Activated naive CD4-positive, alpha-beta T cell (primary cell): ENCODE measurements at places on chromosomes 1 and 21.

DNA sequence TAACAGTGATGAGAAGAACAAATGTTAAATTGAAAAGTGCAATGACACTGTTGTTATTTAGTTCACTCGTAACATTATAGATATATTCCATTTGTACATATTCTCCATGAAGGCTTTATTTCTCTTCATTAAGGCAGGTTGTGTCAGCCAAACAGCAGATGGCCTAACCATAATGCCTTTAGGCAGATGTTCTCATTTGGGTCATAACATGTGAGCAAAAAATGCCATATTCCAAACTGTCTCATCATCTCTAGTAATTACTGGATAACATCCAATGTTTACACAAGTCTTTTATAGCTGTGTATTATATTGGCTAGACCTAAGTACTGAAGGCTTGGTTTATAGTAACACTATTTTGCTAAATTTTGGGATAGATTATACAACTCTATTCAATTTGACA lies 87.2 kb upstream of the CHODL start:
- no peak for DNase-seq

GRCh38 chr21:35683664-35684304 lies 376.5 kb downstream of the SETD4 start:
- DNase-seq, result no peak

GRCh38 chr1:203888807-203889251 lies 27.4 kb downstream of the SNRPE start:
- no peak for DNase-seq

- DNase-seq, result no peak
Observed at GRCh38 chr1:97743129-97743528, 177.7 kb downstream of the DPYD start.

DNA sequence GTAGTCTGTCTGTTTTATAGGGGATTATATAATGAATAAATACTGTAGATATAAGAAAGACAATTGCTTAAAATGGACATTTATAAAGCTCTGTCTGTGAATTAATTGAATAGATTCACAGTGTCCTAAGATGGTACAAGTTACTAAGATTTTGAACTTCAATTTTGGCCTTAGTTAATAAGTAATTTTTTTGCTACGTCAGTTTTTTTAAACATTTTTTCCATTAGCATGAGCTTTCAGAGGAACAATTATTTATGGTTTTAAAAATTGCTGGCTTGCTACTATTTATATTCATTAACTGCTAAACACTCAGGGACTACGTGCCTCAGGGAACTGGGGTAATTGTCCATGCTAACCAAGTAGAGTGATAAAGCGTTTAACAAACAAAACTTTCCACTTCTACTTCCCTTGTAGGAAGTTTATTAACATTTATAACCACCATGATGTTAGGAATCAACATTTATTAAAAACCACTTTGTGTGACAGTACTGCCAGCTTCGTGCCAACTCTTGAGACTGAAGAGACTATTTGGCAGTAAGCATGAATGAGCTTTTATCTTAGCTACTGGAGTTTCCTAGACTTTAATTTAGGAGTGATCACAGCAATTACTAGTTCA lies 65.4 kb upstream of the PTGS2 start:
- no peak for DNase-seq

DNA sequence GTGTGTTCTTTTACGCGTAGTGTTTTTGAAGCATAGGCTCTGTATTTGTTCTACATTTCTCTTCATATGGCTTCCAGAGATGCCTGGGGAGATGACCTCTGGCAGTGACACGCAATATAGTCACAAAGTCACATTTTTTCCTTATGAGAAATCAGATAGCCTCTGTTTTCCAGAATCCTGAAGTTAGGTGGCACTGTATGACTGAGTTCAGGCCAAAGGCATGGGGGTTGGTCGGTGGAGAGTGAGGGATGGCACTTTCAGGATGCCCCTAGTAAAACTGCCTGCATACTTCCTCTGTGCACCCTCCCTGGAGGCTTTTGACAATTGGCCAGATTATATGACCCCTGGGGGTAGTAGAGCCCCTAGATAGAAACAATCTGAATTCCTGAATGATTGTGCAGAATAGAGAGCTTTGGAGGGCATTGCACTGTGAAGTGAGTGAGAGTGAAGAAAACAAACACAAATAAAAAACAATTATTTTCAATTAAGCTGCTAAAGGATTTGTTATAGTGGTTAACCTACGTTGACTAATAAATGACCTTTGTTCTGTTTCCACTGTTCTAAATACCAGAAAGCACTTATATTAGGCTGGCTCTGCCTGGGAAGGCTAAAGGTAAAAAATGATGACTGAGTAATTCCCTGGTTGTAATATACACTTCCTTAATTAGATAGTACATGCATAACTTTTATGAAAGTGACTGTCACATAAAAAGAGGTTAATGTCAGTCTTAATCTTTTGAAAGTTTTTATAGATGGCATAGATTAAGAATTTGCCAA lies 1660.8 kb downstream of the PLA2G4A start:
- DNase-seq, result no peak

DNA sequence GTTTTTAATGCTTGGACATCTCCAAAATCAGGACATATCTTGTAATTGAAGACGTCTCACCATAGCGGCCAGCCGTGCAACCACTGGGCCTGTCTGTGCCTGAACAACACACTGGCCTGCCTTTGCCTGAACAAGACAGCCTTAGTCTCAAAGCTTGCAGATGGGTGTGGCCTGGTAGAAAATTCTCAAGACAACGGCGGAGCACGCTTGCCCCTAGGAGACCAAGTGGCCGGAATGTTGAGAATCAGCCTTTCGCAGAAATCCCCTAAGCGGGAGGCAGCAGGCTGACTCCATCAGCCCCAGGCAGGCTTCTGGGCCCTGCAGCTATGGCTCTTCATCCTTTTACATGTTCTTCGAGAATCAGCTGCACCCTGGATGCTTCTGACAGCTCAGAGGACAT lies 98.0 kb upstream of the C1orf174 start:
- DNase-seq, result no peak

- no peak for DNase-seq
Observed at GRCh38 chr1:85544689-85545215, 35.8 kb upstream of the CCN1 start.

DNA sequence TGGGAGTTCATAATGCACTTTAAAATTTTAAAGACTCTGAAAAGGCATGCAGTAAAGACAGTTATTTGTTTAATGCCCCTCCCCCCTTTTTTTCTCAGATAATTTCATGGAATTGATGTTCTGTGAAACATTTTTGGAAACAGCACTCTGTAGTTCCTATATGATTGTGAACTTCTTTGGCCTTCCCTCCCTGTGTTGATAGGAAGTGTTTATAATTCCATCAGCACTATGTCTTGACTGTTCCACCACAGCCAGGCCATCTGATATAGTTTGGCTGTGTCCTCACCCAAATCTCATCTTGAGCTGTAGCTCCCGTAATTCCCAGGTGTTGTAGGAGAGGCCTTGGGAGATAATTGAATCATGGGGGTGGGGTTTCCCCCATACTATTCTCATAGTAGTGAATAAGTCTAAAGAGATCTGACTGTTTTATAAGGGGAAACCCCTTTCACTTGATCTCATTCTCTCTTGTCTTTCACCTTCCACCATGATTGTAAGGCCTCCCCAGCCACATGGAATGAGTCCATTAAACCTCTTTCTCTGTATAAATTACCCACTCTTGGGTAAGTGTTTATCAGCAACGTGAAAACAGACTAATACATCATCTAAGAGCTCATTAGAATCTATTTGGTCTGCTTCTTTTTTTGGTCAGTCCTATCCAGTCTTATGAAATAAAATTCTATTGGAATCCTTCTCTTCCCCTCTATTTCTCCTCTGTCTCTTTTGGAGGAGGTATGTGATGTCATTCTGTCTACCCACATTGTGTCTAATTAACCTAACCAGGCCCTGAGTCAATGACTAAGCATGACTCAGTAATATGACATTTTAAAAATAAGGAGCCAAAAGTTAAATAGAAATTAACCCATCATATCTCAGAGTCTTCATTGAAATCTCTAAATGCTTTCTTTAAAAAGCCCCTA lies 8.9 kb downstream of the CCDC185 start:
- no peak for DNase-seq

GRCh38 chr1:100969327-100969726 lies 56.3 kb downstream of the DPH5 start:
- no peak for DNase-seq
